ENCODE measurements at places on chromosomes 4 and X.

GRCh38 chr4:172096786-172097185 lies 283.6 kb downstream of the GALNTL6 start:
- no peak for DNase-seq

GRCh38 chr4:24278693-24279092 lies 305.7 kb downstream of the DHX15 start:
- DNase-seq = no peak

- DNase-seq = no peak
Observed at GRCh38 chrX:45750639-45751038, 550.0 kb upstream of the DIPK2B start.

- DNase-seq = no peak
Observed at GRCh38 chr4:8914461-8915171, 43.0 kb upstream of the HMX1 start.

DNA sequence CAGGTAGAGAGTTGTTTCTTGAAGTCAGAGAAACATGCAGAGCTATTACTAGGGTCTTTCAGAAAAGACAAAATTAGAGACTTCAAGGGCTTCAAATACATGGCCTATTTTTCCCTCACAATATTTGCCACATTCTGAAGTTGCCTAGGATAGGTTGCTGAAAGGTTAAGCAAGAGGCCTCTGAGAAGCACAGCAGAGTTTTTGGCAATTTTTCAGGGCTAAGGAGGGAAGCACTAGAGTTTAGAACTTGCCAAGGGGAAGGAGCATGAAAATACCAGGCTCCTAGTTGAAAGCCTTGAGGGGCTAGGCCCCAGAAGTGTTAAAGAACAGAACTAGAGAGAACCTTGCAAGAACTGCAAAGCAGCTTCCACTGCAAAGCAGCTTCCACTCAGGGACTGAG lies 86.4 kb downstream of the ANAPC10 start:
- no peak for DNase-seq

DNA sequence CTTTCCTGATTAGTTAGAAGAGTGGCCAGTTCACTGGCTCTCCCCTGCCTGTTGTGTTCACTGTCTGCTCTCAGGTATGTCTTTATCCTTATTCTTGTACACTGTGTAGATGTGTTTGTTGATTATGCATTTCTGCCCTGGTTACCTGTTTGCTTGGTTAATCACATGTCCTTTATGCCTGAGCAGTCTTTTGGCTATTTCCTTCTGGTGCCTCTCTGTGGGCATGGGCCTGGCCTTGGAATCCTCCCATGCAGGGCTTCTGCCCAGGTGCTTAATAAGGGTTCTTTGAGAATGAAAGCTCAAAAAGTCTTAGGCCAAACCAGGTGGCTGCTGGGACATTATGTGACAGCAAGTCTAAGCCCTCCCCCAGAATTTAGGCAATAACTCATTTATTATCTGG lies 26.5 kb downstream of the OTUD6A start:
- no peak for DNase-seq

GRCh38 chr4:86569103-86569870 lies 24.8 kb upstream of the PTPN13 start:
- DNase-seq = no peak

DNA sequence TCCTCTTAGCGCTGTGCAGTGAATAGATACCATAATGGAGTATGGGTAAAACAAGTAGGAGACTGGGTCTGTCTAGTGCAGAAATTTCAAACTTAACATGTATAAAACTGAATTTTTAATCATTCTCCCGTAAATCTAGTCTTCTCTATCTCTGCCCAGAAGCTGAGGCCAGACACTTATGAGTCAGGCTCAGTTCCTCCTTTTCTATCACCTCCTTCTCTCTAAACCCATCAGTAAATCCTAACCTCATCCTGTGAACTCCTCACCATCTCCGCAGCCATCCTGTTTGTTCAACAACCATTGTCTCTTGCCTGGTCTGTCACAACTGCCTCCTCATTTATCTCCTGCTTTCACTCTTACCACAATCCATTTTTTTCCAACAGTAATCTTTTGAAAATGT lies 19.8 kb upstream of the SGMS2 start:
- no peak for DNase-seq

- DNase-seq = no peak
Observed at GRCh38 chr4:121814756-121815155, 8.9 kb downstream of the CCNA2 start.

DNA sequence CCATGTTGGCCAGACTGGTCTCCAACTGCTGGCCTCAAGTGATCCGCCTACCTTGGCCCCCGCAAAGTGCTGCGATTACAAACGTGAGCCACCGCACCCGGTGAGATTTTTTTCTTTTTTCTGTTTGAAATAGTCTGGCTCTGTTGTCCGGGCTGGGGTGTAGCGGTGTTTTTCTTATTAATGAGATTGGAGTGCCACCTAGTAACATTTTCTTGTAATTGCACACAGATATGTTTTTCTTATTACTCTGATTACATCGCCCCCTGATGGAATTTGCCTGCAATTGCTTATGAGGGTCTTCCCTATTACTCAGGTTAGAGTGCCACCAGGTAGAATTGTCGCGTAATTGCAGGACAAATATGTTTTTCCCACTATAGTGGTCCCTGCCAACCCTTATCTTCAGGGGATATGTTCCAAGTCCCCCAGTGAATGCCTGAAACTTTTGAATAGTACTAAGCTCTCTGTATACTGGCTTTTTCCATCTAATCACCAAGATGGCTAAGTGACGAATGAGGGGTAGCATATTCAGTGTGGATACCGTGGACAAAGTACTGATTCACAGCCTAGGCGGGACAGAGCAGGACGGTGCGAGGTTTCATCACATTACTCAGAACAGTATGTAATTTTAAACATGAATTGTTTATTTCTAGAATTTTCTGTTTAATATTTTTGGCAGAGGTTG lies 8.6 kb upstream of the PDHA1 start:
- peak; percentile 4 for DNase-seq

- DNase-seq = no peak
Observed at GRCh38 chr4:30867427-30867826, 147.3 kb downstream of the PCDH7 start.

DNA sequence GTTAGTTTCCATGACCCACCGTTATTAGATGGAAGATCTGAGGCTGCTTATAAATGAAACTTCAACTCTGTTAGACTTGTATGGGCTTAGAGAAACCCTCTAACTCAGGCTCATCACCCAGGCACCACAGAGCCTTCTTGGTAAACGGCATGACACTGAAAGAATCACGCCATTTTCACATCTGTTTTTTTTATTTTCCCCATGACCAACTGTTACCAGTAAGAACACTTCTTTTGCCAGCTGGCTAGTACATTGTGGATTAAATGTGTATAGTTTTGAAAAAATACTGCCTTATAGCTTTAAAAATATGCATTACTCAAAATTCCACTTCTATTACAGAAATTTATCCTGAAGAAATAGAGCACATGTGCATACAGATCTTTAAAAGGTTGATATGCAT lies 48.0 kb upstream of the APELA start:
- DNase-seq = no peak

- DNase-seq = no peak
Observed at GRCh38 chr4:126955292-126956183, 677.2 kb upstream of the INTU start.

- DNase-seq = no peak
Observed at GRCh38 chr4:36914106-36914505, 330.4 kb upstream of the NWD2 start.

- DNase-seq = no peak
Observed at GRCh38 chrX:119190831-119191230, 45.3 kb upstream of the PGRMC1 start.

GRCh38 chr4:72295966-72296557 lies 264.3 kb downstream of the NPFFR2 start:
- no peak for DNase-seq

- DNase-seq = no peak
Observed at GRCh38 chr4:41751449-41752061, 3.0 kb upstream of the PHOX2B start.

DNA sequence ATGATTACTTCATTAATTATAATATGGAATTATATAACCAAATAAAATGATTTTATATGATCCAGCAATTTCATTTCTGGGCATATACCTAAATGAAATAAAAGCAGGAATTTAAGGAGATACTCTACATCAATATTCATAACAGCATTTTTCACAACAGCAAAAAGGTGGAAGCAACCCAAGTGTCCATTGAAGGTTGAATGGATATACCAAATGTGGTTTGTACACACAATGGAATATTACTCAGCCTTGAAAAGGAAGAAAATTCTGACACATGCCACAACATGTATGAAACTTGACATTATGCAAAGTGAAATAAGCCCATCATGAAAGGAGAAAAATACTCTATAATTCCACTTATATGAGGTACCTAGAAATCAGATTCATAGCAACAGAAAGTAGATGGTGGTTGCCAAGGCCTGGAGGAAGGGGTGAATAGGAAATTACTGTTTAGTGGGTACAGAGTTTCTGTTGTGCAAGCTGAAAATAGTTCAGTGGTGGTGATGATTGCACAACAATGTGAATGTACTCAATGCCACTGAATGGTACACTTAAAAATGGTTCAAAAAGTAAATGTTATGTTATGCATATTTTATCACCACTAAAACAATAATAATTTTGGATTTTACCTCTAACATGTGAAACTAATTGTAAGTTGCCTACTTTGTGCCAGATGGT lies 471.5 kb downstream of the SPRY1 start:
- DNase-seq = no peak

DNA sequence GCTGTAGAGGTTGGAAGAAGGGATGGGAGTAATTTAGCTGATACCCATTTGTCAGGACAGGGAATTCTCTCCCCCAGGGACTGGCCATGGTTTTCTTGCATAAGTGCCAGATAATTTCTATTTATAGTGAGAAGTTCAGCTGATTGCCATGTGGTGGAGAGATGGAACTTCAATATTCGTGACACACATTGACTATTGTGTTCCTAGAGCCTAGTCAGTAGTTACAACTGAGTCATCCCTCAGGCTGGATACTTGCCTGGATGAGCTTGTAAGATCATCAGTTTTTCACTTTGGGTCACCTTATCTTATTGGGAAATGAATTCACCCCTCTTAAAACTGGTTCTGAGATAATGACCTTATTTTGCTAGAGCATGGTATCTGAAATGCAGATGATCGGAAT lies 32.2 kb downstream of the CFAP299 start:
- no peak for DNase-seq

DNA sequence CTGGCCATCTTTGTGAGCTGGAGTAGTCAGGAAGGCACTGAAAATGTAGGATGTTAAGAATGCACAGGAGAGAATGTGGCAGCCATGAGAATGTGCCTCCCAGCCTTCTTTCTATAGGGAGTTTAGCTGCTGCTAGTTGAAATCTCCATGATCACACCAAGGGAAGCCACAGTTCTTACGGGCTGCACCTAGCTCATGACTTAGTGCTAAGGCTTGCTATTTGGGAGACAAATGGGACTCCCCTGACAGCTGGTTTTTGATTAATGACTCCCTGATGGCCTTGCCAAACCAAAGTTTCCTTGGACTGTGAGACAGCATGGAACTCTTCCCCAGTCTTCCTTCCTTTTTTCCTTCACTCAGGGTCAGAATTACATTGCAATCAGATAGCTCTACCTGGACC lies 9.2 kb downstream of the CTSO start:
- DNase-seq = no peak

- no peak for DNase-seq
Observed at GRCh38 chr4:84952004-84952403, 14.5 kb downstream of the WDFY3 start.

DNA sequence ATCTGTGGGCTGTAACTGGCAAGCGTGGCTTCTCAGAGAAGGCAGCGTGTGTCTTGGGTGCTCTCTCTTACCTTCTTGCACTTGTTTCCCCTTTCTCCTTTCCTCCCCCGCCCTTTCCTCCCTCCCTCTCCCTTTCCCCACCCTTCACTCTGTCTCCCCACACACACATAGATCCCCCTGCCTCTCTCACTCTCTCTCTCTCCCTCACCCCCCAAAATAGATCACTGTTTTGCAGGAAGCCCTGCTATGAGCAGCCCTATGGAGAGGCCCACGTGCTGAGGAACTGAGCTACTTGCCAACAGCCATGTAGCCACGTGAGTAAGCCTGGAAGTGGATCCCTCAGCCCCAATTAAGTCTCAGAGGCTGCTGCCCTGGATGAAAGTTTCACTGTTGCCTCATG lies 4.3 kb upstream of the PNMA6E start:
- DNase-seq = no peak

- no peak for DNase-seq
Observed at GRCh38 chrX:96771486-96771885, 86.8 kb downstream of the DIAPH2 start.

GRCh38 chrX:53435997-53436396 lies 1.8 kb upstream of the HSD17B10 start:
- DNase-seq = no peak

DNA sequence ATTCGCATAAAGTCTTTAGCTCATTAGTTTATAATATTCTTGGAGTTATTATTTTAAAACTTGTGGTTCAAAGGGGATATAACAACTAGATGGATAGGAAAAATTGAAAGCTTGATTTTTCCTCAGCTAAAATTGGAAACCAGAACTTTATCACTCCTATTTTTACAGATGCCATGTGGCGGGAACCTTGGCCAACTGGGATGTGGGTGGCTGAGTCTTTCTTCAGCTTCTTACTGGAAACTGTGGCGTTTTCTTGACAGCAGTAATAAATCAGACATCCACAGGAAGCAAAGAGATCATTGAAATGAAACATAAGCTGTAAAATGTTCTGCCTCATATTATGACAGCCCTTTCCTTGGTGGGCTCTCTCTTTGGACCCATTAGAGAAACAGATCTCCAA lies 84.1 kb downstream of the SPATA18 start:
- DNase-seq = no peak

- no peak for DNase-seq
Observed at GRCh38 chr4:61505773-61506685, 305.9 kb downstream of the ADGRL3 start.

GRCh38 chr4:141497627-141498026 lies 138.8 kb upstream of the IL15 start:
- DNase-seq = no peak

DNA sequence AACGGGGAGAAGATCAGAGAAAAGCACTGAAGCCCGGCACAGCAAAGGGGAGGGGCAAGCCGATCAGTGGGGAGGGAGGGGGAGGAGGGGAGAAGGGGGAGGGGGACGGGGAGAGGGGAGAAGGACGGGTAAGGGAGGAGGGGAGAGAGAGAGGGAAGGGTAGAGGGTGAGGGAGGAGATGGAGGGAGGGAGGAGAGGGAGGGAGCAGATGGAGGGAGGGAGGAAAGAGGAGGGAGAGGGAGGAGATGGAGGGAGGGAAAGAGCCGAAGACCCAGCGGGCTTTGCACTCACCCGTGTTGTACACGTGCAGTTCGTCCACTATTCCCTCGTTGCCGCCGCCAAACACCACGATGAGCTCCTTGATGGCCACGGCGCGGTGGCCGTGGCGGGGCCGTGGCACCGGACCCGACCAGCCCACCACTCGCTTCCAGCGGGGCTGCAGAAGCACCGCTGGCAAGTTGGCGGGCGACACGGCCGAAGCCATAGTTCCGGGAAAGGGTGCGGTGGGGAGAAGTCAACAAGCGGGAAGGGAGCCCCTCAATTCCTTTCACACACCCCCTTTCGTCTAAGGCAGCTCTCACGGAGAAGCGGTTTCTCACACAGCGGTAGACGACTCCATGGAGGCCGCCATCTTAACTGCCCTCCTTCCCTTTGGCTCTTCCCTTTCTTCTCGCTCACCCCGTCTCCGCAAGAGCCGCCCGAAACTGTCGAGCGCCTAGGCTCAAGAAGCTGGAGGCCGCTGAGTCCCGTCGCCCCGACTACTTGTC lies 1.1 kb downstream of the HCFC1 start:
- DNase-seq = no peak

GRCh38 chr4:48853604-48854394 lies 22.9 kb downstream of the OCIAD1 start:
- DNase-seq = no peak

- no peak for DNase-seq
Observed at GRCh38 chr4:107792711-107793110, 32.0 kb upstream of the SGMS2 start.

GRCh38 chrX:15672881-15673280 lies 8.3 kb upstream of the CLTRN start:
- DNase-seq = no peak

Measured in NCI-H2081 treated with DMSO at 0.1 percent for 48 hours (cell line).